ENCODE measurements at places on chromosomes 1 and 21. TPM values are rescaled to one million over a fixed set of nuclear protein-coding genes. Genes with fewer than 3 reads are reported as not detected.

VPS72 gene
- total RNA-seq: 22.3 TPM

DNA sequence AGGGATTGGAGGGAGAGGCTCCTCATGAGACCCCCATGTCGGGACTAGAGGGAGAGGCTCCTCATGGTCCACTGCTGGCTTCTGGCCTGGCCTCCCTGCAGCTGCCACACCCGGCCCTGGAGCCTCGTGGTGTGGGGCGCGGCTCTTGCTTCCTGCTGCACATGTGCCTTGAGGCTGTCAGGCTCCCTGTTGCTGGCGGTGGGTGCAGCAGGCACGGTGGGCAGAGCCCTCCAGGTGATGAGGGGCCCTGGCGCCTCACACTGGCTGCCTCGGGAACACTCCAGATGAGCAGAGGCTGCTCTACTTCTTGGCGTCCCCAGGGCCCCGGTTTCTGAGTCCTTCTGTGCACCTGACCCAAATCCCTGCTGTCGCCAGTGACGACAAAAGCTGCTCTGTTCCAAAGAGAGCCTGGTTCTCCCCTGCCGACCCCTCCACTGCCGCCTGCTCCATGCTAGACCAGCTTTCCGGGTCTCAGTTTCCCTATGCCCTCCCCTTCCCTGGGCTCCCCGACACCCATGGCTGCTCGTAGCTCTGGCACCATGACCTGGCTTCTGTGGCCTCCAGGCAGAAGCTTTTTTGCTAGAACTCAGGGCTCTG is 9.7 kb upstream of the ATAD3B start:
- H3K36me3 ChIP-seq: no peaks in the 10 kb centered on the region
- no peak overlapping the region for H3K27ac ChIP-seq
- H3K4me1 ChIP-seq: no peaks in the 10 kb centered on the region
- no peak overlapping the region for H3K4me3 ChIP-seq
- DNase-seq: no peak
- no peaks in the 10 kb centered on the region for H3K27me3 ChIP-seq

- no peak for DNase-seq
- no peak overlapping the region for H3K4me3 ChIP-seq
- no peaks in the 10 kb centered on the region for H3K4me1 ChIP-seq
- no peak overlapping the region for H3K27ac ChIP-seq
- H3K36me3 ChIP-seq: no peaks in the 10 kb centered on the region
Measured at GRCh38 chr1:239719642-239720258, 333.4 kb downstream of the CHRM3 start.

DNA sequence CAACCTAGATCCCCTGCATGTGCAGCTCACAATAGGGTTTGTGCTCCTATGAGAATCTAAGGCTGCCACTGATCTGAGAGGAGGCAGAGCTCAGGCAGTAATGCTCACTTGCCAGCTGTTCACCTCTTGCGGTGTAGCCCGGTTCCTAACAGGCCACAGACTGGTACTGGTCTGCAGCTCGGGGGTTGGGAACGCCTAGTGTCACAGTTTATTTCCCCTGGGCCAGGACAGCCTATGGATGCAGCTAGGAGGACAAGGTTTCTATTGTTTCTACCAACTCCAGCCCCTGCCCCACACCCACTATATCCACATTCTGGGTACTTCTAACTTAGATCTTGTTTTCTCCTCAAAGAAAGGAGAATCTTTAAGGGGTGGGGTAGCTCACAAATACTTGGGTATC is 58.7 kb upstream of the PRRC2C start:
- no peaks in the 10 kb centered on the region for H3K4me1 ChIP-seq
- H3K4me3 ChIP-seq: no peak overlapping the region
- no peaks in the 10 kb centered on the region for H3K36me3 ChIP-seq

- no peaks in the 10 kb centered on the region for H3K36me3 ChIP-seq
- DNase-seq: no peak
- no peaks in the 10 kb centered on the region for H3K4me1 ChIP-seq
- H3K27me3 ChIP-seq: no peaks in the 10 kb centered on the region
- no peak overlapping the region for H3K27ac ChIP-seq
- H3K4me3 ChIP-seq: no peak overlapping the region
Measured at GRCh38 chr1:182676274-182676673, 8.1 kb downstream of the RGS8 start.

DNA sequence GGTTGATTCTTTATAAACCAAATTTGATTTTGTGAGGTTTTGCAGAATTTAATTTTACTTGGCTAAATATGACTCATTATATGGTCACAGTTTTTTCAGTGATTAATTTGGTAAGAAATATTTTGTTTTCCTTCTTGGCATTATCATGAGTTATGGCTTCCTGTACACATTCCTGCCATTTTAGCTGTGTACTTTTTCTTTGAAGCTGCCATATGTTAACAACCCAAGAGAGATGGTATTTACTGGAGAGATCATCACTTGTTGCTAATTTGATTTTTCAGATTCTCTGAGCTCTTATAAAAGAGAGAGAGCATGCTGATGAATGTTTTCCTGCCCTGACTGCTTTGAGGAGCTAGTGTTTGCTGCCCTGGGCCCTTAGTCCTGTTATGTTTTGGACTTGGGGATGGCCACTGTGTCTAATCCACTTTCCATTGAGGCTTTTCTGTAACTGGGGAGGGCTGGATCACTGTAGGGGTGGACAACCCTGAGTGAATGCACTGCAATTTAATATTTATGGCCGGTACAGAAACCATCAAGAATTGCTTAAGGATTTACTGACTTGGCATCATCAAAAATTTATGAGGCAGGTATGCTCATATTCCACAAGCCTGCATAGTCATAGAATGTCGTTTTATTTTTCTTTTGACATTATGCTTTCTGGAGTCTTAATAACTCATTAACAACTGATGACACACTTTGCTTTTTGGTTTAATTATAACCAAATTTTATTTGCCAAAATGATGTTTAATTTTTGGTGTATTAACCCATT is 200.9 kb downstream of the DISC1 start:
- no peaks in the 10 kb centered on the region for H3K27me3 ChIP-seq

Data from uterus (tissue), 4 donors.